Substantia nigra (tissue), 51 donors: ENCODE measurements at places on chromosomes 2 and 18.

DNA sequence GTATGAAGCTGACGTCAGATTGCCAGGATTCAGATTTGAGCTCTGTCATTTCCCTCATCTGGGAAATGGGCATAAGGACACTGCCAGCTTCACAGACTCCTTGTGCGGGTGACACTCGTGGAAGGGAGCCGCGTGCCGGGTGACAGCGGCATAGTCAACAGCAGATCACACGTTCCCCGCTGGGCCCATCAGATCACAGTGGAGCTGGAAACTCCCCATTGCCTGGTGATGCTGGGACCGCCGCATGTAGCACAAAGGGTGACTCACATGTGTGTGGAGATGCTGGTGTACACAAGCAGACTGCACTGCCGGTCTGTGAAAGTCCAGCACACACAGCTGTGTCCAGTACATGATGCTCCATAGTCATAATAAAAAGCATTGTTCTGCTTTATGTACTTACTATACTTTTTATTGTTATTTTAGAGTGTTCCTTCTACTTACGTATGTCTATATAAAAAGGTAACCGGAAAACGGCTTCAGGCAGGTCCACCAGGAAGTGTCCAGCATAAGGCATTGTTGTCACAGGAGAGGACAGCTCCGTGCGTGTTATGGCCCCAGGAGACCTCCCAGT lies 31.8 kb downstream of the SALL3 start:
- no peak for DNase-seq

- DNase-seq: no peak
These were observed 156.0 kb downstream of the SEPTIN10 start for GRCh38 chr2:109457794-109458193.

DNA sequence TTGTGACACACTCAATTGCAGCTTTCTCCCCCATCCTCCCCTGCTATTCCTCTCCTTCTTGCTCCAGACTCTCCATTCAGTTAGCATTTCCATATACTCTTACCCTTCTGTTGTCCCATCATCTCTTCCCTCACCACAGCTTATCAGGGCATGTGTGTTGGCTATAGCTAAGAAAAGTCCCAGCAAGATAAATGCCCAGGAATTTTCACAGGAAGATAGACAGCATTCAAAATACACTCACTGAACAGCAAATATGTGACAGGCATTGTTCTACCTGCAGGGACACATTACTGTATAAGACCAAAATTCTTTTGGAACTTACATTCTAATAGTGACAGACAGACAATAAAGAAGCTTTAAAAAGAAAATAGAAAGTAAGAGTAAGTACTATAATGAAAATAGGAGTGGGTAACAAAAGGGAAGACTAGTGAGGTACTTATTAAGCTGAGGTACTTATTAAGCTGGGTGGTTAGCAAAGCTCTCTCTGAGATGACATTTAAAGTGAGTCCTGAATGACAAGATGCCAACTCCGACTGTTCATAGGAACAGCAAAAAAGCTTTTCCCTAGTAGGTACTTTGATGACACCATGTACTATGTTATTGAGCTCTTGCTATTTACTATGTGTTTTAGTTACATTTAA lies 86.2 kb downstream of the CHN1 start:
- DNase-seq: no peak

DNA sequence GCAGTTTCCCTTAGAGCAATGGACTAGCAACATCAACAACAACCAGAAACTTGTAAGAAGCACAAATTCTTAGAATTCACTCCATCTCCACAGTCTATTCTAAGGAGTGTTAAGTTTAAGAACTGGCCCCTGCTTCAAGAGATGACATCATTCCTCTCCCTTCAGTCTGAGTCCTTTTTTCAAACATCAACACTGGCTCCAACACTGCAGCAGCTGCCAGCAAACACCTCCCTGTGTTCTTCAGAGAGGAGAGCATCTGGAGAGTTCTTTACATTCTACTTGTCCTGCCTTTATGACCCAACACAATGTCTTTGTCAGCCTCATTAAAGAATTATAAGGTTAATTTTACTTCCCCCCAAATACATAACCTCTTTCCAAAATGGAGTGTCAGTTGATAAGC lies 122.3 kb downstream of the HNMT start:
- no peak for DNase-seq

GRCh38 chr2:119384971-119385370 lies 18.2 kb downstream of the DBI start:
- no peak for DNase-seq

GRCh38 chr18:24136967-24137373 lies 1.9 kb upstream of the CABYR start:
- DNase-seq: no peak

DNA sequence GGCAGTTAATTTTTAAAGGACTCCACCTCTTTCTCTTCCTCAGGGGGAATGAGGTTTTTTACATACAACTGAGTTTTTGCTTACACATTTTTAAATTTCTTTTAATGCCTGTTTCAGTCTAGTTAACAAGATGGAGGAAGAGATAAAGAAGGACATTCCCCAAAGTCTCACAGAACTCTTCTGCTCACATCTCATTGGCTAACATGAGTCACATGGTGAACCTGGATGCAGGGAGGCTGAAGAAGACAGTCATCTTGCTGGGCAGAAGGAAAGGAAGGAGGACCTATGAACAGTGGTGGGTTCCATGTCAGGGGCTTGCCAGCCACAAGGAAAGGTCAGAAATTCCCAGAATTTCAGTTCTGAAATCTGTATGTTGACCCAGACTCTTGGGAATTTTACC lies 10.4 kb upstream of the ST8SIA5 start:
- DNase-seq: no peak

GRCh38 chr2:112881217-112881985 lies 29.6 kb upstream of the IL37 start:
- no peak for DNase-seq

- DNase-seq: no peak
These were observed 25.6 kb upstream of the INHBB start for GRCh38 chr2:120320318-120320851.

DNA sequence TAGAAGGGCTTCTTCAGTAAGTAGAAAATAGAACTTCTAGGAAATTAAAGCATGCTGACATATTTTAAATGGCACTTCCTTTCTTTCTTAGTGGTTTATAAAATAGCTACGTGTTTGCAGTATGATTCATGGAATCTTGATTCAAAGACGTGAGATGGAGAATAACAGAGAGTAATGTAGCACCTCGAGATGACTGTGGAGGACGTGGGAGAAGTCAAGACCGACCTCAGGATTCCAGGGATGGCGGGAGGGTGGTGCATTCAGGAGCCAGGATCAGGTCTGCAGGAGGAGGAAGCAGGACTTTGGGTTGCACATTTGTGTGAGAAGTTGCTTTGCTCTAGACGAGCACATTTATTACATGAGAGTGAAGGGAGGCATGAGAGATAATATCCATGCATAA lies 56.0 kb downstream of the DCDC2C start:
- DNase-seq: no peak

DNA sequence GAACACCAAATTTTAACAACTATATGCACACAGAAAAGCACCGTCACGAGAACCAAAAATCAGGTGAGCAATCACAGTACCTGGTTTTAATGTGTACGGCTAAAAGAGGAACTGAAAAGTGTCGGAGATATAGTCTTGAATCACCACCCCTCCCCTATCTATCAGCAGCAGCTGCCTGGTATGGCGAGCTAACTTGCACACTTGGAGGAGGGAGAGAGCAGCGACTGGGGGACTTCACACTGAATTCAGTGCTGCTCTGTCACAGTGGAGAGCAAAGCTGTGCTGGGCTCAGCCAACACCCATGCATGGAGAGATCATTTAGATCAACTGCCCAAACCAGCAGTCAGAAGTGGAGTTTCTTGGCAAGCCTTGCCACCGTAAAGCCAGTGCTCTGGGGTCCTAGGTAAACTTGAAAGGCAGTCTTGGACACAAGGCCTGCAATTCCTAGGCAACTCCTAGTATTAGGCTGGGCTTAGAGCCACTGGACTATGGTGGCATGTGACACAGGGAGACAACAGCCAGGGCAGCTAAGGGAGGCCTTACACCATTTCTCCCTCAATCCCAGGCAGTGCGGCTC lies 89.2 kb upstream of the CD226 start:
- DNase-seq: no peak

- no peak for DNase-seq
These were observed 417.9 kb downstream of the HRH4 start for GRCh38 chr18:24878289-24878688.

- DNase-seq: no peak
These were observed 21.2 kb downstream of the DYNAP start for GRCh38 chr18:54612237-54612636.

DNA sequence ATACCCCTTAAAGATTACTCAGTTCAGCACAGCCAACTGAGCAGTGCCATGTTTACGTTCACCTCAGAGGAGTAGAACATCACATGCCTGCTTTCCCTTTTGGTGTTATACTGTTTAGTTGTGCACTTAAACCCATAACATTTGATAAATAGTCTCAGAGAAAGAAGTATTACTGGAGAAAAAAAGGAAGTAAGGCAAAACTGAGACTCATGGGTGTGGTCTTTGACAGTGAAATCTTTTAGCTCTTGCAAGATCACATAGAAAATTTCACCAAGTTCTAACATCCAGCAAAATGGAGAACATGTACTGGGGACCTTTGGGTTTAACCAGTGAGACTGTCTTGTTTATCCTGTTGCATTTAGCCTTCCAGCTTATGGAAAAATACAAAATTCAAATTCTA lies 5.6 kb downstream of the TANK start:
- no peak for DNase-seq

DNA sequence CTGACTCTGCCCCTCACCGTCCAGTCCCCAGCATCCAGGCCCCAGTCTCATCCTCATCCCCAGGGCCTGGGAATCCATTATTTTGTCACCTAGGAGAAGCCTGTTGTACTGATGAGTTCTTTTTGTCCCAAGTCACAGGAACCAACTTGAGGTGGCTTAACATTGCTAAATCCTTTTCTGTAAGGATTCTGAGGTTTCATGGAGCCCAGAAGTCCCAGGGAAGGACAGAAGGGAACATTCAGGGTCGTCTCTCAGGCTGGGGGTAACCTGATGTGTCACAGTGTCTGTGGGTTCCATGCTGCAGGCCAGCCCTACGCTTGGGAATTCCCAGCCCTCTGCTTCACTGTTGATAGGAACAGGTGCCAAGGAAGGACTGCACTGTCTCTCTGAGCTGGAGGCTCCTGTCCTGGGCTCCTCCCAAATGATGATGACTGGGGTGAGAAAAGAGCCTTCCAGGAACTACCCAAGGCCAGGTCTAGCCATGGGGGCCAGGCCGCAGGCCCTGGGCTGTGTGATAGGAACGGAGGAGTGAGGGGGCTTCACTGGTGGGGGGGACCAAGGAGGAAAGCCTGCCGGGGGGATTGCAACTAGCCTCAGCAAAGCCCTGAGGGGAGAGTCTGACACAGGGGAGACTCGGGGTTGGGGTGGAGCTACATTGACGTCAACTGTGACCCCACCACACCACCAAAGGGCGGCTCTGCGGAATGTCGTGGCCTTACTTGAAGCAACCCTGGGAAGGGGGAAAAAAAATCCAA lies 145.7 kb downstream of the SMAD7 start:
- no peak for DNase-seq

GRCh38 chr2:36597532-36598377 lies at the start of gene FEZ2:
Gene FEZ2 (minus strand): TSS chr2:36598168. CDS start chr2:36598142, 26 bp downstream.
- DNase-seq: peak; percentile 57

DNA sequence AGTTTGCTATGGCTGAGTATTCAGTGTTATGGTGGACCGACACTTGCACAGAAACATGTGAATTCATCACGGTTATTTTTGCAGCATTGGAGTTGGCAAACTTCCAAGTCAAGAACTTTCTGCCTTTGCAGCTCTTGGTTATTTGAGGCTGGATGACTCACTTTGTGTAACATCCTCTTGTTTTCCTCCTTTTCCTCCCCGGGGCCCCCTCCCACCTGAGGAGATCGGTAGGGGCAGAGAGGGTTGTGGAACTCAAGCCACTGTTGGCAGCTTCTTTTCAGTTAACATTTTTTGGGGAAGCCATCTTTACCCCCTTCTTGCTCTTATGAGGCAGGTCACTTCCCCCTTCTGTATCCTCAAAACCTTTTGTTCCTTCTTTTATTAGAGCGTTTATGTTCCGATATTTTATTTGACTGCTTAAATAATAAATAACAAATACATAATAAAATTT lies 48.6 kb downstream of the DDX1 start:
- DNase-seq: no peak
